T-cell (primary cell): ENCODE measurements at places on chromosomes 1 and 21. TPM values are rescaled to one million over a fixed set of nuclear protein-coding genes. Genes with fewer than 3 reads are reported as not detected.
A peak's percentile ranks its signal among the peaks of the same experiment; 100 is the strongest.

- DNase-seq: no peak
Observed at GRCh38 chr21:39576518-39577128, 36.1 kb upstream of the B3GALT5 start.

- DNase-seq: no peak
Observed at GRCh38 chr1:97170300-97170699, 448.7 kb downstream of the PTBP2 start.

DNA sequence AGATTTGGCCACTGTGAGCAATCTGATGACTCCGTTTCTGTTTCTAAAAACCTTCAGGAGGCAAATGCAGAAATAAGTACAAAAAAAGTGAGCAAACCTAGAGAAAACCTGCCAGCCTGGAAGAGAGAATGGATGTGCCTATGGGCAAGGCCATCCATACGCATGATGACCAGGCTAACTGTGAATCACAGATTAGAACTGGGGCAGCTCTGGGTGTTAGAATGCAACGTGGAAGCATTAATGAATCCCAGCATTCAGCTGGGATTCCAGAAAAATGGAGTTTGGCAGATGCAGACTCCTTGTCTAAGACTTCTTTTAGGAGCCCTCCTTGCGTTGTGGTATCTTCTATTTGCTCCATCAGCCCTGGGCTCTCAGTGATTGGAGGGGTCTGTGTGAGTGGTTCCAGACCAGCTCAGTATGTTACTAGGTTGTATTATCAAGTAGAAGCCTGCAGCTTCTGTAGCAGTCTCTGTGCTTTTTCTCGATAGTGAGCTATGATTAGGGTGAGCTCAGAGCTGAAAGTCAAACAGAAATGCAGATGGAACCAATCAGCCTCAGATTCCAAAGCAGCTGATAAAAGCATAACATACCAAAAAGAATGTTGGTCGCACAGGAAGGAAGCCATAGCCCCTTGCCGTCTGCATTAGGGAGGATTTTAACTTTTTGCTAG lies 154.0 kb downstream of the PSMG1 start:
- no peak for DNase-seq

DNA sequence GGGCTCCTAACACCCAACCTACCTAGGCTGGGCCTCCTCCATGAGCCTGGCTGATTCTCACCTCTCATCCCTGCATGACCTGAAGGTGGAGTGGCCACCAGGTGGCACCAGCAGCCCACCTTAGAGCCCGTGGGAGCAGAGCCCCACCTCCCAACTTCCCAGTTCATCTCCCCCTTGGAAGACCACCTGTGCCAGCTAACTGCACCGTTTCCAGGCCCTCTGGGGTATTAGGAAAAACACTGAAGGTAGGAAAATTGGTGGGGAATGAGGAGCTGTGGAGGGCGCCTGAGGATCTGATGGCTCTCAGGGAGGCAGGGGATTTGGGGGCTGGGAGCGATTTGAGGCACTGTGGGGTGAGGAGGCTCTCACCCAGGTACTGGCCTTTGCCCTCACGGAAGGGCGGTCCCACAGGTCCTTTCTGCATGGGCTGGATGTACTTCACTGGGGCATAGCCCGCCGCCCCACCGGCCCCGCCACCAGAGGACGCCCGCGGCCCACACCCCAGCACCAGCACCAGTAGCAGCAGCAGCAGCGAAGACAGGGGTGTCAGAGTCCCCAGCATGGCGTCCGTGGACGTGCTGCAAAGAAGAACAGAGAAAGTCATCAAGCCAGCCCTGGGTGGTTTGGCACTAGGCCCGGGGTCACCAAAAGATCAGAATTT lies 11.1 kb downstream of the ADPRS start:
- DNase-seq: peak; percentile 78

DNA sequence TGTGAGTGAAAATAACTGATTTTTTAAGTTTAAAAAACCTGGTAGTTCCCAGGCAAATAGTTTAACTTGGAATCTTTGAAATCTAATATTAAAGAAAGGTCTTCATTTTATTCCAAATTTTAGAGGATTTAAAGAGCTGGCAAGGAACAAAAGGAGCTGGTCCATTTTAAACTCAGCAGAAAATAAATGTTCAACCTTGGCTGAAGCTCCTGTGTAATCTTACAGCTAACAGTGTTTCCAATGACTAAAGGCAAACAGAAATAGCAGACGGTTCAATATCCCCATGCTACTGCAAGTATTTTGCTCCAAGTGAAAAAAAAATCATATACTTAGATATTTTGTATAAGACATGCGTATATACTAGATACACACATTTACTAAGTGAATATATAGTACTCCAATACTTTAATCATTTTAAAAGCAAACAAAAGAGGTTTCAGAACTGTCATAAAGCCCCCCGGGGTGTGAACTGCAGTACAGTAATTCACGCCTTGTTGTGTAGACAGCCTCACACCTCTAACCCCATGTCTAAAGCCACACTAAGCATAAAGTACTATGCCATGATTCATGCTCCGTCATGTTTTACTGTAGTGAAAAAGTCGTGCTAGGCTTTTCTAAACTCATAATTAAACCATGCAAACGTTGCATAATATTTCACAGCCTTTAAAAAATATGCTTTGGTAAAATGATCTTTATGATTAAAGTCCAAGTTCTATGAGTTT lies 132.2 kb downstream of the CLIC6 start:
- DNase-seq: peak; percentile 18

GRCh38 chr1:18951416-18951815 lies 5.1 kb downstream of the IFFO2 start:
- no peak for DNase-seq

- DNase-seq: no peak
Observed at GRCh38 chr21:17650292-17650691, 37.6 kb upstream of the BTG3 start.

DNA sequence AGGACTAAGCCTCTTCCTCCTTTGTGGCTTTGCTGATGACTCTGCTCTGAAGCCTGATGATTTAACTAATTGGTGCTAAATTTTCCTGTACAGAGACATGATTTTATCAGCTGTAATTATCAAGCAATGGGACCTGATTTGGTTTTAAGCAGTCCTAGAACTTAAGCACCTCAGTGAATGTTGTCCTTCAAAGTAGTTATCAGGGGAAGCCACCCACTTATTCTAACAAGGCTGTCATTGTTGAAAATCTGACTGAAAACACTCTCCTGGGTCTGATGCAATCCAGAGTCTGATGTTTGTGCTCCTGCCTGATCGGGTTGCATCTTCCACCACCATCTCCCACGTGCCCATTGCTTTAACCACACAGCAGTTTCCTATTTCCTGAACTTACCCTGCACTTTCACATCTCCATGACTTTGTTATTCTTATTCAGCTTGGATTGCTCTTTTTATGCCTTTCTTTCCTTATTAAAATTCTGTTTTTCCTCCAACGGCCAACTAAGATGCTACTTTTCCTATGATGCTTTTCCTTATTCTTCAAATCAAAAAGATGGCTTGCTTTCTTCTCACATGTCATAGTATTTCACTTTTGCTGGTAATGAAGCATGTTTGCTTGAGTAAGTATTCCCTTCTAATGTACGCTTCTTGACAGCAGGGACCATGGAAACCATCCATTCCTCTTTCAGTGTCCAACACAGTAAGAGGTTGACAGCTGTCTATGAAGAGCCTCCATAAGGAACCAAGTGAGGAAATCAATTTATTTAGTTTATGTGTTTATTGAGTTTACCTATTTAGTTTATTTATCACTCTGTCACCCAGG lies 55.0 kb downstream of the S1PR1 start:
- DNase-seq: no peak

DNA sequence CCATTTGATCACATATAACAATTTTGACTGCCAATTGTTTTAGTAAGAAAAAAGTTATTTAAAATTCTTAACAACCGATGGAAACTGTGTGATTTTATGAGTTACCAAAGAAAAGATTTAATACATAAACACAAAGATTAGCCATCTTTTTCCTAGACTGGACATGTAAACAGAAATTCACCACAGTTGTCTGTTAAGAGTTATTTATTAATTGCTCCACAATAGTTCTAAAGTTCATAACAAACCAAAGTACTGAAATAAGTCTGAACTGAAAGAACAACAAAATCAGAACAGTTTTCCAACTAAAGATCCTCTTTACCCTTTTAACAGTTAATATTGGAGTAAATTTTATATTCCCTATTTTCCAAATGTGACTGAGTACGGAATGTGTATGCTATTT lies 8.6 kb downstream of the ZNF281 start:
- DNase-seq: no peak

GRCh38 chr1:109817881-109818270 lies 54.2 kb upstream of the EPS8L3 start:
- DNase-seq: no peak

DNA sequence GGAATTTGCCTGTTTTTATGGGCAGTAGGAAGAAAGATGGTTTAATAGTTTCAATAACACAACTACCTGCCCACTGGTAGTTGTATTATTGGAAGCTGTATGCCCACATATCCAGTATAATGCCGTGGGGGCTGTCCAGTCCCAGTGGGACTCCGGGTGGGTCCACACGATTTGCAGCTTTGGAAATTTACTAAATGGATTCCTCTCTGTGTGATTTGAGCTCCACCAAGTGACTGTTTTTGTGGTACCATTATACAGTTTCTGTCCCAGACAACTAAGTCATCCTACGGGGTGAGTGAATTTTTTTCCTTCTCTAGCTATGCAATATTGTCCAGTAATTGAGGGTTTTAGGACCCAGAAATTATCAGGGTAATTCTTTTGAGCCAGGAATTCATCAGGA lies 86.8 kb downstream of the PLA2G4A start:
- DNase-seq: no peak

DNA sequence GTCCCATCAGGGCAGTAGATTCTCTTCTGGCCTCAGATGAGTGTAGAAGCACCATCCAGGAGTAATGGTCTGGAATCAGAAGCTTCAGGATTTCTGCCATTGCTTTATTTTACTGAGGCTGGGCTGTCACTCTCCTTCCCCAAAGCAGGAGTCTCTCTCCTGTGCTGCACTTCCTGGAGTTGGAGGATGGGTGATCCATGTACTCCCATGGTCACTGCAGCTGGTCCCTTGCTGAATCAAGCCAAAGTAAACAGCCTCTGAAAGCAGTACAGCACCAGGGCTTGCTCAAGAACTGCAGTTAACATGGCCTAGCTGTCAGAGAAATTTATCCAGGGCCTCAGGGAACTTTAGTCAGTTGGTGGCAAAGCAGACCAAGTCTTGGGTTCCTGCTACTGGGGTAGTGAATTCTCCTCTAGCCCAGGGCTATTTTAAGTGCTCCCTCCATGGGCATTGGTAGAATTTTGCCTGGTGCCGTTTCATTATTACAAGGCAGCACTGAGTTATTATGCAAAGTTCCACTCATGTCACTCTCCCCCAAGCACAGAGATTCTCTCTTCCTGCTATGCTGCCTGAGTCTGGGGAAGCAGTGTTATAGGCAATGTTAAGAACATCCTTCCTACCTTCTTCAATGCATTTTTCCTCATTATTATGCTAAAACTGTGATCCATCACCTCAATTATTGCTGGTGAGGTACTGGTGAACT lies 29.5 kb downstream of the DRAM2 start:
- DNase-seq: no peak

DNA sequence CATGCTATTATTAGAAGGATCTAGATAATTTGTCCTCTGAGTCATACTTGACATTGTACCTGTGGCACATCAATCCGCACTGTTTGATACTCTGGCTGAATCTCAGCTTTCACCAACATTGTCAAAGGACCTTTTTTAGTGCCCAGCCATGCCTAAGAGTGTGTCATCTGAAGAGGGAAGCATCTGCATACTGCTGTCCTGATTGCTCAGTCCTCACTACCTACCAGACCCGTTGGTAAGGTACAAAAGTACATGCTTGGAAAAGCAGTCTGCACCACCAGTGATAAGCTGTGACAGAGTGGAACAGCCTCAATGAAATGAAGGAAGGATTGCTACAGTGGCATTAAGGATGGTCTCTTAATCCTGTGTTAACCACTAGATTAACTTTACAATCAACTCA lies 17.1 kb downstream of the SYNC start:
- no peak for DNase-seq

- DNase-seq: peak; percentile 65
Observed at GRCh38 chr1:37673920-37674319, 18.4 kb upstream of the CDCA8 start.

- DNase-seq: no peak
Observed at GRCh38 chr1:64701071-64701470, 43.8 kb upstream of the RAVER2 start.

Gene ITPKB
- total RNA-seq: 301 TPM

Gene HPDL
- 1.4 TPM for total RNA-seq

Gene EPHB2
- not detected for total RNA-seq

Gene CYYR1
- total RNA-seq: 0.26 TPM
